ENCODE measurements at places on chromosomes 13 and 19. TPM values are rescaled to one million over a fixed set of nuclear protein-coding genes. Genes with fewer than 3 reads are reported as not detected.

- no peak for DNase-seq
Observed at GRCh38 chr19:16268676-16269319, 55.8 kb upstream of the KLF2 start.

DNA sequence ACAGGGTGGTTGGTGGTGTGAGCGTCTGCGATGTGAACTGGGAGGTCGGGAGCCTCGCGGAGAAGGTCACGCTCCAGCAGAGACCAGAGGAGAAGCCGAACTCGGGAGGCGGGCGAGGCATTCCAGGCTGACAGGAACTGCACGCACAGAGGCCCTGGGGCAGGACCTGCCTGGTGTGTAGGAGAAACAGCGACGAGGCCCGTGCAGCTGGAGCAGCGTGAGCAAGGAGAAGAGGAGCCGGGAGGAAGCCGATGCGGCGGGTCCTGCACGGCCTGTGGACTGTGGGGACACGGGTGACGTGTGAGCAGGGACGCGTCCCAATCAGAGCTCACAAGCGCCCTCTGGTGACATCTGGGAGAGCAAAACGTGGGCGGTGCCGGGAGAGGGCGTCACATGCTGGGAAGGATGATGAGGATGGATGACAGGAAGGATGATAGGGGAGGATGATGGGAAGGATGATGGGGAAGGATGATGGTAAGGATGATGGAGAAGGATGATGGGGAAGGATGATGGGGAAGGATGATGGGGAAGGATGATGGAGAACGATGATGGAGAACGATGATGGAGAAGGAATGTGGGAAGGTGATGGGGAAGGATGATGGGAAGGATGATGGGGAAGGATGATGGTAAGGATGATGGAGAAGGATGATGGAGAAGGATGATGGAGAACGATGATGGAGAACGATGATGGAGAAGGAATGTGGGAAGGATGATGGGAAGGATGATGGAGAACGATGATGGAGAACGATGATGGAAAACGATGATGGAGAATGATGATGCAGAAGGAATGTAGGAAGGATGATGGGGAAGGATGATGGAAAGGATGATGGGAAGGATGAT lies 16.1 kb upstream of the MADCAM1 start:
- DNase-seq, result no peak

GRCh38 chr19:2532252-2533071 lies 56.5 kb downstream of the GADD45B start:
- DNase-seq, result no peak

DNA sequence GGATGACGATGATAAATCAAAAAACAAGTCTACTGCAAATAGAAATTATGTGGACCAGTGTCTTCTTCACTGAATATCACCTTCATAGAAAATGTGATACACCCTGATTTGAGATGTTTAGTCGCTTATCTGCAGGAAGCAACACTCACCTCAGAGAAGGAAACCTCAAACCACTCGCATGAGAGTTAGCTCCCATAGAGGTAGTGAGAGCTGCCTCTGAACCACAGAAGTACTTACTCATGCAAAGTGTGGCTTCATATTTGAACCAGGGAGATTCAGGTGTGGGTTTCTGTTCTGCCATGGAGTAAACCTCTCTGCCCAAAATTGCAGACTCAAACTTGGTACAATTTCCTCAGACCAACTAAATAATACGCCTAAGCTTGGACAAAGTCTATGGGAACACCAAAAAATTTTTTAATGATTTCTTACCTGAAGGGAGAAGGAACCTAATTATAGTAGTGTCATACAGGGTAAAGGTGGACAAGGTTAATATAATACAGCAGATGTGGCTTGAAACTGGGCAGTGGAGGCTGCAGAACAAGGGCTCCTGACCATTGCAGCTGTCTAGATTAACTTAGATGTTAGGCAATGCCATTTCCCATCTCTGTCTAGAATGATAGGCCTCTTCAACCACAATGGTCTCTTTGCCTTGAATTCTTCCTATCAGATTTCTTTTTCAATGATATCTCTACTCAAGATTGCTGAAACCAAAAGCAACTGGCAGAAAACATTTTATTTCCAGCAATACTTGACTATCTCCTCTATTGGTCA lies 29.6 kb upstream of the RCBTB2 start:
- DNase-seq, result peak; percentile 93

Gene LGI4
- 0.27 TPM for total RNA-seq

Measured in hematopoietic multipotent progenitor cell (in vitro differentiated cells).